ENCODE measurements at places on chromosomes 1 and 21. TPM values are rescaled to one million over a fixed set of nuclear protein-coding genes. Genes with fewer than 3 reads are reported as not detected.

The RIPK4 gene
- total RNA-seq: 1.7 TPM

The RGS4 gene
- total RNA-seq: 39.9 TPM

The MMEL1 gene
- 1.7 TPM for total RNA-seq

The PFKL gene
- total RNA-seq: 61.5 TPM

The SPRR1B gene
- not detected for total RNA-seq

The SHE gene
- total RNA-seq: 12.8 TPM

The GPR37L1 gene
- 0.17 TPM for total RNA-seq
